Subcutaneous adipose tissue (tissue), 4 donors: ENCODE measurements at places on chromosomes 11 and 22. TPM values are rescaled to one million over a fixed set of nuclear protein-coding genes. Genes with fewer than 3 reads are reported as not detected.

MMP7 gene
- 2.4 TPM for total RNA-seq

SCGB2A2 gene
- total RNA-seq = not detected

SEPTIN3 gene
- total RNA-seq = 0.19 TPM

PACSIN2 gene
- 36.5 TPM for total RNA-seq

FGF4 gene
- total RNA-seq = not detected

MLC1 gene
- not detected for total RNA-seq

FGF19 gene
- not detected for total RNA-seq

KDELR3 gene
- total RNA-seq = 32.0 TPM

MAJIN gene
- total RNA-seq = not detected

CXCR5 gene
- not detected for total RNA-seq

RAB38 gene
- 0.44 TPM for total RNA-seq

CHCHD10 gene
- 84.6 TPM for total RNA-seq

CTSC gene
- 115 TPM for total RNA-seq

OR51B5 gene
- total RNA-seq = not detected

APOBEC3A gene
- total RNA-seq = not detected

ARFGAP3 gene
- 50.8 TPM for total RNA-seq

SUSD2 gene
- 2.4 TPM for total RNA-seq

ALX4 gene
- total RNA-seq = not detected

SCO2 gene
- 1.5 TPM for total RNA-seq

DDB1 gene
- total RNA-seq = 136 TPM

ART5 gene
- total RNA-seq = not detected

TSG101 gene
- 83.8 TPM for total RNA-seq

FOSL1 gene
- 1.5 TPM for total RNA-seq

LARGE2 gene
- total RNA-seq = not detected

AMPD3 gene
- total RNA-seq = 11.6 TPM

TMEM191B gene
- not detected for total RNA-seq

DRD4 gene
- not detected for total RNA-seq

FAM76B gene
- 37.4 TPM for total RNA-seq

MS4A8 gene
- not detected for total RNA-seq

OR51I1 gene
- total RNA-seq = 2.9 TPM

TRIM44 gene
- total RNA-seq = 40.9 TPM

DUSP8 gene
- 0.22 TPM for total RNA-seq
